PC-9 (cell line): ENCODE measurements at places on chromosomes 3 and 15. TPM values are rescaled to one million over a fixed set of nuclear protein-coding genes. Genes with fewer than 3 reads are reported as not detected.

DNA sequence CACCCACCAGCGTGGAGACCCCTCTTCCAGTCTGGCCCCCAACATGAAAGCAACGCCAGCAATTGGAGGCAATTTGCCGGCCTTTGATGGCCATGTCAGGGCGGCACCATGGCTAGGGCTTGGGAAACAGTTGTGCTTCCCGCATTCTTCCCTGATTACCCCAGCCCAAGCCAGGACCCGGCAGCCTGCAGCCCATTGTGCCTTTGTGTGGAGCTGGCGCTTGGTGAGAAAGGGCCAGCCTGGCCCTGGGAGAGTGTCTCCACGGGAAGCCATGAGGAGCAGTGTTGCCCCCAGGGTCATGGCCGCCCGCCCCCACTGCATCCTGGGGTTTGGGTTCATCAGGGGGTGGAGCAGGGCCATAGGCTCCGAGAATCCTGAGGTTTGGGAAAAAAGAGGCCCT is 66.0 kb downstream of the DNAJB8 start:
- H3K36me3 ChIP-seq: no peaks in the 10 kb centered on the region
- no peak for DNase-seq
- H3K27me3 ChIP-seq: no peaks in the 10 kb centered on the region
- no peak overlapping the region for H3K27ac ChIP-seq
- no peak overlapping the region for H3K4me3 ChIP-seq
- no peaks in the 10 kb centered on the region for H3K4me1 ChIP-seq

DNA sequence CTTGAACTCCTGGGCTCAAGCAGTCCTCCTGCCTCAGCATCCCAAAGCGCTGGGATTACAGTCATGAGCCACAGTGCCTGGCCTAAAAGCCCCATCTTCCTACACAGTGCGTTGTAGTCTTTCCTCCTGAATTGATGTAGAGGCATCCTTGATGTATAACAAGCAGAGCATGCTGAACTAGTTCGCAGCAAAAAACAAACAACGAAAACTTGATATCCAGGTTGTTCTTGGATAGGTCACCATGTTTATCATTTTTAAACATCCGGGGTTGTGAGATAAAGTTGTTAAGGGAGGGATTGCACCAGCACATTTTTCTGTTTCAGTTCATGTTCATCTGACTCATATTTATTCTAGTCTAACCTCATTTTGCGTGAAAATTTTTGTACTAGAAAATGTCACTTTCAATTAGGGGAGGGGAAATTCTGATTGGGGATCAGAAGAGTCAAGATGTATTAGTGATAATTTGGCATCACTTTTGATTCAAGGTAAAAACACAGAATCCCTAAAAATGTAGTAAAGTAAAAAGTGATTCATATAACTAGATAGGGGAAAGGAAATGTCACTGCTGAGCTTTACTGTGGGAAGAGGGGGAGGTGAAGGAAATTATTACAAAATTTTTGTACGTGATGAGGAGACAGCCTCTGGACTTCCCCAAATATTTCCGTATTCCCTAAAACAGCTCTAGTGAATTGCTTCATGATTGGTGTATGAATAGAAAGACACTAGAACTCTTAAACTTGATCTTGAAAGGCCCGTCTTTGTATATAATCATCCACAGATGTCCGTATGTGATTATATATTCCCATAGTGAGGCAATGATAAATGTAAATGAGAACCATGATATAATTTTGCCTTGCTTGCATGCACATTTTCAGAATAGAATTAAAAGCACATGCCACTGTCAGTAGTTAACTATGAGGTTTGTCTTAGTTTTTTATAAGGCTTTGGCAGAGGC is 22.9 kb downstream of the RAB8B start:
- no peaks in the 10 kb centered on the region for H3K36me3 ChIP-seq
- peak overlapping the region; percentile 91 for H3K27ac ChIP-seq

- no peak overlapping the region for H3K4me3 ChIP-seq
- 0 out of 2 replicates have a peak, but pooled peaks cover 8% of the 10 kb centered on the region for H3K36me3 ChIP-seq
- H3K27ac ChIP-seq: no peak overlapping the region
- DNase-seq: no peak
- H3K4me1 ChIP-seq: peaks cover 15% of the 10 kb centered on the region
Measured at GRCh38 chr3:191340966-191341365, 10.6 kb upstream of the UTS2B start.

DNA sequence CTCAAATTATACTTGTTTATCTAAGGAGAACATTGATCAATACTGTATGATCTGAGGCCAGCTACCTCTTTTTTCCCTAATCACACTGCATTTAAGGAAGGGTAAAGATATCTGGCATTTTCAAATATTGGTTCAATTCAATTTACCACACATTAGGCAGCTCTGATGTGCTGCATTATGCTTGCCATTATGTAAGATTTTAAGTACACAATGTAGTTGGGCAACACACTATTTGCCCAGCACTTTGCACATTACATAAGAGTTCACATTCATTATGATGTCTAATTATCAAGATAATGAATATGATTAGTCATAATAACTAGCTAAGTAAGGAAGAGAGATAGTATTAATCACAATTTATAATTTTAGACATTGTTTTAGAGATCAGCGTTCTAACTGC is 196.3 kb downstream of the BCHE start:
- peaks cover 15% of the 10 kb centered on the region for H3K4me1 ChIP-seq
- no peak for DNase-seq
- H3K4me3 ChIP-seq: no peak overlapping the region
- H3K27me3 ChIP-seq: no peaks in the 10 kb centered on the region

- peaks cover 13% of the 10 kb centered on the region; the same call in 1 of the 2 replicates for H3K36me3 ChIP-seq
- H3K4me3 ChIP-seq: peak overlapping the region; percentile 95
- no peaks in the 10 kb centered on the region for H3K27me3 ChIP-seq
- H3K27ac ChIP-seq: no peak overlapping the region
- no peak for DNase-seq
Measured at GRCh38 chr15:83065431-83065830, 1.6 kb downstream of the BTBD1 start.

- H3K27me3 ChIP-seq: peaks cover 35% of the 10 kb centered on the region
- peaks cover 12% of the 10 kb centered on the region for H3K4me1 ChIP-seq
- DNase-seq: no peak
- H3K27ac ChIP-seq: no peak overlapping the region
Measured at GRCh38 chr3:46881596-46882376, 4.3 kb downstream of the PTH1R start.

RSL24D1 gene
- total RNA-seq: 87.0 and 91.7 TPM in 2 replicates
